HT1080 (cell line): ENCODE measurements at places on chromosomes 6 and 20. TPM values are rescaled to one million over a fixed set of nuclear protein-coding genes. Genes with fewer than 3 reads are reported as not detected.
A peak's percentile ranks its signal among the peaks of the same experiment; 100 is the strongest.

DNA sequence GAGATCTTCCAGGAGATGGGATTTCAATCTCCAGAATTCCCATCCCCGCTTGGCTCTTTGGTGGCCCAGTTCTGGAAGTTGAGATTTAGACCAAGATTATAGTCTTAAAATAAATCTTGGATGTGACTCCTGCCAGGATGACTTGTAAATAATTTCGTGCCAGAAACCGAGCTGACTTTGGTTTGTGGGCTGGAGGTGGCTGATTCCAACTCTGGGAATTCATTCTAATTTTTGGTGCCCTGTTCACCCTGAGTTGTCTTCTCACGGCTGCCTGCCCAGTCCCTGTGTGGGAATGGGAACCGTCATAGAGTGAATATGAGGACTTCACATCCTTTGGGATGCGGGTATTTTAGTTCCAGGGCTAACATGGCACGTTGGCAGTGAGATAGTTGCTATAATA, 64.8 kb downstream of the JARID2 start:
- DNase-seq: no peak

DNA sequence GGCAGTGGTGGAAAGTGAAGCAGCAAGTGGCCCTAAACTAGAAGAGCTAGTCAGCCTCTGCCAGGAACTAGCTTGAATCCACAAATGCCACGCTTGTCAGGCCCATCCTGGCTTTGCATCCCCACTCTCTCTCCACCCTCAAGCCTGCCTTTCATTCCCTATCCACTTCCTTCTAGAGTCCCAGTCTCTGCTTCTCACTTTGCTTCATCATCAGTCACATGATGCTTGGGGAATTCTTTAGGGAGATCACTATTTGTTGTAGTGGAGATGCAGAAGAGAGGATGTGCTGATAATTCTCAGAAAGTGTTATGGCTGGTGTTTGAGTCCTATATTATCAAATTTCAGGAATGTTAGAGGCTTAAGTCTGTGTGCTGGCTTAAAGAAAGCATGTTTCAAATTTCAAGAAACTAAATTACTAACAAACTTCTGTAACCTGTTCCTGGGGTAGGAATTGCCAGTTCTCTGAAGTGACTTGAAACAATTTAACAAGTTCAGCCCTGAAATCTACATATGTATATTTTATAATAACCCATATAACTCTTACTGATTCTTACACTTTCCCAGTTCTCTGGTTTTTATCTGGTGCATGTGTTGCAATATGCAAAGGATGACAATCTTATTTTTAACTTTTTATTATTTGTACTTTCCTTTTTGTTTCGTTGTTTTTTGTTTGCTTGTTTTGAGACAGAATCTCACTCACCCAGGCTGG, 7.5 kb downstream of the TRIM39 start:
- no peak for DNase-seq

DNA sequence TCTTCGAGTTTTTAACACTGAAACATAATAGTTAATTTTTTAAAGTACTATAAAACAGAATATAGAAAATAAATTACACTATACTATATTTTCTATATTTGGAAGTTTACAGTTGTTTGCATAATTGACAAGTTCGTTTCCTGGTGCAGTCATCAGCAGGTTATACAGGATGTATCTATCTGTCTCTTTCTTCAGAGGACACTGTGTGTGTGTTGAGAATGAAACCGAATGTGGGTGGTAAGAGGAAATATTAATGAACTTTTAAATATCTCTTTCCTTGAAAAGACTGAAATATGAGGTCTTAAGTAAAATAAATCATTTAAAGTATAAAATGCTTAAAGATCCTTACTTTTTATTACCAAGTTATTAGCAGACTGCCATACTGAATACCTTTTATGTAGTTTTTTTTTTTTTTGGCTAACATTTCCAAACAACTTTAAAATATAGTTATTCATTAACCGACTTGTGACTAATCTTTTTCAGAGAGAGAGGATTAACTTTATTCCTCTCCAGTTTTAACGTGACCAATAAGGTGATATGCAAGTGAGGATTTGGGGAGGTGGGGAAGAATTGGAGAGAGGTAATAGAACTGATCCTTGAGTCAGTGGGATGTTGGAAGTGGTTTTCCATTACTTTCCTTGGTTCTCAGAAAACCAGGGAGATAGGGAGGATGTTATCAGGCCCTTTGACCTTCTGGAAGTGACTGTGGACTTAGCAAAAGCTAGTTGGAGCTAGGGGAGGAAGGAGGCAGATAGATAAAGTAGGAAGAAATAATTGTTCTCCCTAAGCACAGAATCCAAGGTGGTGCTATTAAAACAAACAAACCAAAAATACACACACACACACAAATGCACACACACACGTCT, 380.0 kb upstream of the FLRT3 start:
- DNase-seq: no peak

GRCh38 chr20:5100684-5101347, 18.9 kb downstream of the PCNA start:
- peak; percentile 57 for DNase-seq

GRCh38 chr6:18842534-18842933, 455.4 kb downstream of the RNF144B start:
- no peak for DNase-seq

DNA sequence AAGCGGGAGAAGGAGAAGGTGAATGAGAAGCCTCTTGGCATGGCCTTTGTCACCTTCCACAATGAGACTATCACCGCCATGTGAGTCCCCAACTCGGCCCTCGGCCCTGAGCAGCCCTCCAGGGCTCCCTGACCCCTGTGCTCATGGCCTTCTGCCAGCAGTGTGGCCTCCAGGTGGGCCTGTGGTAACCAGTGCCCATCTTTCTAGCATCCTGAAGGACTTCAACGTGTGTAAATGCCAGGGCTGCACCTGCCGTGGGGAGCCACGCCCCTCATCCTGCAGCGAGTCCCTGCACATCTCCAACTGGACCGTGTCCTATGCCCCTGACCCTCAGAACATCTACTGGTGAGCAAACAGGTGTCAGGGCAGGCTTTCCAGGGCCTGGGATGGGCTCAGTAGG, 10.3 kb upstream of the CAPN11 start:
- DNase-seq: no peak

- DNase-seq: no peak
These were observed 35.1 kb upstream of the SALL4 start for GRCh38 chr20:51837436-51837835.

GRCh38 chr6:29995340-29995777, 53.0 kb downstream of the HLA-A start:
- peak; percentile 54 for DNase-seq

GRCh38 chr6:82183642-82184282, 63.8 kb downstream of the IBTK start:
- DNase-seq: no peak

GRCh38 chr6:46549155-46549554, 57.9 kb upstream of the RCAN2 start:
- peak; percentile 8 for DNase-seq

CDH26 gene
- 0.64 TPM in 1 of 2 replicates, not detected in the other for total RNA-seq

SMIM28 gene
- not detected in 2 replicates for total RNA-seq

COX7A2 gene
- 148 and 301 TPM in 2 replicates for total RNA-seq

TINAG gene
- total RNA-seq: not detected in 2 replicates

GSTA2 gene
- not detected in 2 replicates for total RNA-seq

ZNF311 gene
- 0.40 and 0.51 TPM in 2 replicates for total RNA-seq

TMEM217 gene
- total RNA-seq: 0.37 and 3.4 TPM in 2 replicates

DACT2 gene
- not detected in 2 replicates for total RNA-seq
